ENCODE measurements at places on chromosomes 12 and 14.

DNA sequence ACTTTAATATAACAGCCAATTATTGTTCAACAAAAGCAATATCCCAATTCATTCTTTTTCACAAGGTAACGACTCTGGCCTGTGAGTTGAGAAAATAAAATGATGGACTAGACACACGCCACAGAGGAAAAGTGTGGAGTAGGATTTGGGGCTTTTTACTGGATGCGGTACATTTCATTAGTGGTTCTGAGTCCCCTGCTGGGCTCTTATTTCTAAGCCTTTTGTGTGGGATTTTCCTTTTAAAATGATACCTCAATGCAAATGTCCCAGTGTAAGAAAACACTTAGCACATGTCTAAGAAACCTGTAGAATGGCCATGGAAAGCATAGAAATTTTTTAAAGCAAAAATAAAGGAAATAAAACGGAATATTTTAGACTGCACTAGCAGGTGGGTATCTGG lies 73.4 kb downstream of the C12orf42 start:
- no peak for DNase-seq

DNA sequence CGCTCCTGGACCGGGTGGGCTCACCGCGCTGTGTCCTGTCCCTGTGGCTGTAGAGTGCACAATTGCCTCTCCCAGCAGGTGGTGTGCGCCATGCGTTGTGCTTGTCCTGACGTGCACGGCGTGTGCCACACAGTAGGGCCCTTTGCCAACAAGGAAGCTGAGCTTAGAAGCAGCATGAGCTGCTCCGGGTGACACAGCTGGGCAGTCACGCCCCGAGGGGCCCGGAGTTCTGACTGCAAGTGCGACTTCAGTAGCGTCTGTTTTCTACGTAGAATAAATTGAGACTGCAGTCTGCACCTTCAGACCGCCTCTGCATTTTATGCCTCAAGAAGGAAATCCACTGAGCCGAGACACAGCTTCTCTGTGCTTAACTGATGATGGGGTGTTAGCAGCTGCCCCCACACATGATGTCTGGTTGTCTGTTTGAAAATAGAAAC lies 81.6 kb downstream of the ADGRD1 start:
- DNase-seq = no peak

DNA sequence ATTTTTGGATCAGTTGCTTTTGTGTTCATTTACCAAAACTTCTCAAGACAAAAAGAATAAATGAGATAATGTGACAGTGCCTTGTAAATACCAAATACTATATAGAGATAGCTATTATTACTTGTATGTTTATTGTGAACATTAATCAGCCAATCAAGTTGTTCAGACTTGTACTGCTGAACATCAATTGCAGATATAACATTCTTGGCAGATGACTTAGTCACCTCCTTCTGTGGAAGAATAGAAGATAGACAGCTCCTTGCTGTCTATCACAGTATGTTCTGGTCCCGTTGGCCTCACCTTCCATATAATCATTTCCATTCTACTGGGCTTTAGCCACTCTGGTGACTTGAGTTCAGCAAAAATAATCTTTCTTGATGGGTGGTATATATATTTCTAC lies 30.1 kb downstream of the PSEN1 start:
- no peak for DNase-seq

DNA sequence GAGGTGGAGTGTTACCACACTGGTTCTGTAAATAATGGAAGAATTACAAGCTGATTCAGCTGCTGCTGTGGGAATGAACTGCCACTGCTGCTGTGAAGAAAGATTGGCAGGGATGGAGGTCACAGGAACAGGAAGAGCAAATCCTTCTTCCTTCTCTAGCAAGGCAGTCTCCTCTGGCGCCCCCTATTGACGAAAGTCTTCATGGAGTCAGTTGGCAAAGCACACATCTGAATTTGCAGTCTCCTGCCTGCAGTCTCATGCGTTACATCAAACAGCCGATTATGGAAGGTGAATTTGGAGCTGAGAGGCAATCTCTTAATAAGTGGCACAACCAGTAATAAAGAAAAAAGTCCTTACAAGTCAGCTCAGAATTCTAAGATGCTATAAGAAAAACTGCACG lies 106.0 kb upstream of the TMTC1 start:
- DNase-seq = no peak

Data from stimulated activated CD4-positive, alpha-beta T cell treated with anti-CD3 and anti-CD28 coated beads, Interleukin-1b, Interleukin-23, amount 100 ng/mL, for 4 hours (primary cell).